Right ventricle myocardium inferior (tissue), 1 donor: ENCODE measurements at places on chromosomes 2 and 18. TPM values are rescaled to one million over a fixed set of nuclear protein-coding genes. Genes with fewer than 3 reads are reported as not detected.
A peak's percentile ranks its signal among the peaks of the same experiment; 100 is the strongest.

ECEL1 gene
- not detected for total RNA-seq

PTPRN gene
- total RNA-seq: not detected

LOXL3 gene
- 4.8 TPM for total RNA-seq

DYNAP gene
- total RNA-seq: not detected

ST6GAL2 gene
- total RNA-seq: 0.38 TPM

CAPN14 gene
- total RNA-seq: 0.35 TPM

FAM161A gene
- total RNA-seq: 0.60 TPM

TTC32 gene
- total RNA-seq: 2.7 TPM

DBI gene
- total RNA-seq: 299 TPM

GPR148 gene
- total RNA-seq: not detected

DNA sequence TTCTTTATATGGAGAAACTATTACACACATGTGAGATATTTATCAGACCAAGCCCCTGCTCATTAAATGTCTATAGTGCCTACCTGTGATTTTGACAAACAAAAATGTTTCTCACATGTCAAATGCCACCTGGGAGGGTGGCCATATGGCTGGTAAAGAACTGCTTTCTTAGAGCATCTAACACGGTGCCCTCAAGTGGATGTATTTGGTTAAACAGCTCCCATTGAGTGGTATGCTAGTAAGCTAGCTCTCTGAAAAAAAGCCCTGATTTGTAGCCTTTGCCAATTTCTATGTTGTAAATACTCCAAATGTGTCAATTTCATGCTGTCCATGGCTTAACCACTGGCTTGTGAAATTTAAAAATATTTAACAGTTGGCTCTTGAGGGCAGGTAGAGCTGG lies 94.6 kb downstream of the PMAIP1 start:
- DNase-seq: no peak

- DNase-seq: no peak
Observed at GRCh38 chr18:60113396-60113795, 213.6 kb downstream of the PMAIP1 start.

GRCh38 chr2:53670331-53670730 lies 97.3 kb upstream of the CHAC2 start:
- no peak for DNase-seq

DNA sequence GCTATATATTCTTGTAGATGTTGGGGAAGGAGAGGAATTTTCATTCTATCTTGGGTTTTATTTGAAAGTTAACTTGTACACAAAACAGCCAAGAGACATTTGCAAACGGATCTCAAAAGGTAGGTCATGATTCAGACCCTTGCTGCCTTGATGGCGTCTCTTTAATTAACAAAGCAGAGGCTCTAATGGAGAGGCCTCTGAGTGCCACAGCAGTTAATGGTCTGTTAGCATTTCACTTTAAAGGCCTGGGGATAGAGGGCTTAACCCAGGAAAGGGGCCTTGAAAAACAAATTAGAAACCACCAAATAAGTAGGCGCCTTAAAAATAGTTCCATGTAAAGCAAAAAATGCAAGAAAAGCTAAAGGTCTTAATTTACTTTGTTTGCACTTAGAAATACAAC lies 836.9 kb upstream of the CELF4 start:
- no peak for DNase-seq

- DNase-seq: no peak
Observed at GRCh38 chr2:134792186-134792585, 46.2 kb upstream of the ACMSD start.

GRCh38 chr2:219119422-219120043 lies 41.1 kb downstream of the NHEJ1 start:
- DNase-seq: peak; percentile 72

DNA sequence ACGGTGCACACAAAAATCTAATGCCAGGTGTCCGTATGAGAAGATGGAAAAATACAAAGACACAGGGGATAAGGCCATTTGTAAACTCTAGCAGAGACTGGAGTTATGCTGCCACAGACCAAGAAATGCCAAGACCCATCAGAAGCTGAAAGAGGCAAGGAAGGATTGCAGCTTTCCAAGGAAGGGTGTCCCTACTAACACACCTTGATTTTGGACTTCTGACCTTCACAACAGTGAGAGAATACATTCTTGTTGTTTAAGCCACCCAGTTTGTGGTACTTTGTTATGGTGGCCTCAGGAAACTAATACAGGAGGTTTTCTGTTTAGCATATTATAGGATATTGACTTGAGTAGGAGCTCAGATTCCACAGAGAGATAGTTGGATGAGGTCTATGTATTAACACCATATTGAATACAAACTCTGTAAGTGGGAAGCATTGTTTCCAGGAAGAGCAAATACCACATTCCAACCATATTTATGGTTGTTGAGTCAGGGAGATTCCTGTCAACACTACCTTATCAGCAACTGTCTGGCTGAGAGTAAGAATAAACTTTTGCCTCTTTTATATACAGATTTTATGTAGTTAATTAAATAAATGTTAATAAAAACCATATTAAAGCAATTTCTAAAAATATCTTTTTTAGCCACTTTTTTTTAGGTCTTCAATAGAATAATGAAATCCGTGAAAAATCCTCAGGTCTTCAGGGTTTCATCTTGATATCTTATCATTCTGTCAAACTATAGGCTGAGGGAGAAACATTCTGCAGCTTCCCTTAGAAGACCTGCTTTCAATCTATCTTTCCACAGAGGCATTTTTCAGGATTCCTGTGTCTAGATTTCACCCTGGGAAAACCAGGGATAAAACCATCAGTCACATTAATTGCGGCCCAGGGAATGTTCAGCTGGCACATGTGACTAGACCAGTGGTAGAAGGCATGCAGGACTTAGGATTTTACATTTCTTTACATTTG lies 35.4 kb upstream of the HNMT start:
- DNase-seq: no peak

- no peak for DNase-seq
Observed at GRCh38 chr2:100812116-100812515, 7.8 kb upstream of the NPAS2 start.

GRCh38 chr2:240961910-240962299 lies 36.5 kb upstream of the SNED1 start:
- no peak for DNase-seq

GRCh38 chr2:30947686-30948085 lies 140.4 kb upstream of the CAPN13 start:
- no peak for DNase-seq

DNA sequence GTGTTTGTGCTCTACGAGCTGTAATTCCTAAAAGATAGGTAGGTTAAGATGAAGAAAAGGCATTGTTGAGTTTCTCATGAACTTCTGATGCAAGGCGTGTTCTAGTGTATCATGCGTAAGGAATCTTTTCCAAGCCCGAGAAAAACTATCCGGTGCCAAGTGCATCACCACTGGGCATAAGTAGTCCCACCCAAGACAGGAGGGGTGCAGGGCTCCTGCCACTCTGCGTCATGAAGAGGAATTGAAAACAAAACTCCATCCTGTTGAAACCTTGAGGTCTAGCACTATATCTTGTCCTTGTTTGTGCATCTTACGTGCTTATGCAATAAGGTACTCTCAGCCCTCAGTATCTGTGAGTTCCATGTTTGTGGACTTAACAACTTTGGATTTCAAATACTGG lies 45.7 kb downstream of the RAB31 start:
- DNase-seq: peak; percentile 62

DNA sequence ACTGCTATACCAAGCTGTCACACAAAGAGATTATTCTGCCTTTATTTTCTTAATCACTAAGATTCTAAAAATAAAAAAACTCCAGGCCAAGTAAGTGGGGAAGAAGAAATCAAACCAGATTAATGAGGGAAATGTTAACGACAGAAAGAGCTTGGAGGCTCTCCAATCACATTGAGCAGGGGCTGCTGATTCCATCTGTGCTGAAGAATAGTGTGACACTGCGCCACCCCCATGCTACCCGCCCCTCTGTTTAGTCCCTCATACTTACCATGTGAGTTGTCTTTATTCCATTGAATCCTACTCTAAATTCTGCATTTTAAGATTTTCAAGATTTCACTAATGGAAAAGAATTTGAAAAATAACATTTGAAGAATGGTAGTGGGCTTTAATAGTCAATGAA lies 998.0 kb upstream of the CDH2 start:
- no peak for DNase-seq

DNA sequence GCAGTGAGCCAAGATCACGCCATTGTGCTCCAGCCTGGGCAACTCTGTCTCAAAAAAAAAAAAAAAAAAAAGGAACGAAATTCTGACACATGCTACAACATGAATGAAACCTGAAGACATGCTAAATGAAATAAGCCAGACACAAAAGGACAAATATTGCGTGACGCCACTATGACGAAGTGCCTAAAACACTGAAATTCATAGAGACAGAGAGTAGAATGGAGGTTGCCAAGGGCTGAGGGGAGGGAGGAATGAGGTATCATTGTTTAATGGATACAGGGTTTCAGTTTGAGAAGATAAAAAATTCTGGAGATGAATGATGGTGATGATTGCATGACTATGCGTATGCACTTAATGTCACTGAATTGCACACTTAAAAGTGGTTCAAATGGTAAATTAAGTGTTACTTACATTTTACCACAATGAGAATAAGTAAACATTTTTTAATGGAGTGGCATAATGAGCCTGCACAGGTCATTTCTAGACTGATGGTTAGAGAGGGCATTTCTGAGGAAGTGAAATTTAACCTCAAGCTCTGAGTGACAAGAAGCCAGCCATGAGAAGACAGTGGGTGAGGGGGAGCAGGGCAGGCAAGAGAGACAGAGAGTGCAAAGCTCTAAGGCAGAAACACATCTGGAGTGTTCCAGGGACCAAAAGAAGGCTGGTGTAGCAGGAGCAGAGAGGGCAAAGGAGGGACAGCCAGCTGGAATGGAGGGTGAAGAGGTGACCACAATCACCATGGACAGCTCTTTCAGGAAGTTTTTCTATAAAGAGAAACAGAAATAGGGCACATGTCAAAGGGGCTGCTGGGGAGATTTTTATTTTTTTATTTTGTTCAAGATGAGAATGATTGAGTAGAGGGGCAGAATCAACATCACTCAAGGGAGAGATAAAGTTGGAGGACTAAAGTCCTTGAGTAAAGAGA lies 20.6 kb upstream of the EXOC6B start:
- no peak for DNase-seq

DNA sequence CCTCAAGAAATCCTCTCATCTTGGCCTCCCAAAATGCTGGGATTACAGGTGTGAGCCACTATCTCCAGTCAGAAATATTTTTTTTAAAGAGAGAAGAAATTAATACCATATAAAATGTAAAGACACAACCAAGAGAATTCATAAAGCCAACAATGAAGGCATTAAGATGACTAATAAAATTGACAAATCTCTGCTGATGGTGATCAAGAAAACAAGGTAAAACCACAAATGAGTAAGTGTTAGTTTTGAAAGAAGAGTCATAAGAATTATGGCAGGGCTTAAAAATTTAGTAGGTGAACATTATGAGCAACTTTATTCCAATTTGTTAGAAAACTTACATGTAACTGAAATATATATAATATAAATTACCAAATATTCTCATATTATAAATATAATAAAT lies 752.8 kb upstream of the CELF4 start:
- DNase-seq: no peak

GRCh38 chr18:10660179-10660884 lies 134.5 kb downstream of the NAPG start:
- DNase-seq: peak; percentile 63

- no peak for DNase-seq
Observed at GRCh38 chr2:15776629-15776919, 163.8 kb upstream of the MYCN start.

DNA sequence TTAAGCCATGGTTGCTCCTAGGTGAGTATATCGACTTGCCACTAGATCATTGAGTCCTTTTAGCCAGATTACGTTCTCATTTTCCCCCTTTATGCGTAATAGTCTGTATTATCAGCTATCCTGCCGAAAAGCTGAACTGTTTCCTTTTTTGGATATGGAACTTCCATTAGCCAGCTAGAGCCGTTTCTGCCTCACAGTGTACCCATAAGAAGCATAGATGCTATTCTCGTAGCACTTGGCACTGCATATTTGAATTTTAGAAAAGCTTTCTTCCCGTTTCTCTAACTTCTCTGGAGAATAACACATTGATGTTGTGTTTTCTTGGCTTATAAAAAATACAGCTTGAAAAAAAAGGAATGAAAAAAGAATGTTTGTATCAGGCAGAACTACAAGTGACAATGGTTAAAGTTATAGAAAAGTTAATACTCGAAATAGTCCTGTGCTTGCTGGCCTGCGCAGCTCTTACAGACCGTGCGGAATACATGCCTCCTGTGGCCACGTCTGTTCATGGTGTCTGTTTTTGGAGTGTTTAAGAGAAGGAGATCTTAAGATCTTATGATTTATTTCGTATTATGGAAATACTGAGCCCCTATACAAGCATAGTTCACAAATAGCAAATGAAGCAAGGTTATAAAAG lies 710 bp downstream of the DUSP19 start:
- no peak for DNase-seq

DNA sequence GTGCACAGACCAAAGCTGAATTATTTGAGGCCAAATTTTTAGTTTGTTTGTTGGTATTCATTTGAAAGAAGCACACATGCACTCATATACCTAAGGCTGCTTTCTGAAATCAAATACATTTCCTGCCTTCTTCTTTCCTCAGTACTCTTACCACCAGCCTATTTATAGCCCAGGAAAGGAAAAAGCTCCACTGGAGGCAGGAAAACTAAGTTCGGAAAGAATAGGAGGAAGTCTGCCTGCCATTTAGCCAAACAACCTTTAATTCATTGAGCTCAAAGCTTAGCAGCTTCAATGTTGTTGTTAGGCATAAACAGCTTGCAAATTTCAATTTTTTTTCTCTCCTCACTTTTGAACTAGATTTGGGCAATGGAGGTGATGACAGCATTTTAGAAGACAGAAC lies 40.4 kb upstream of the RASGRP3 start:
- DNase-seq: no peak

GRCh38 chr2:2590141-2590540 lies 259.1 kb upstream of the MYT1L start:
- no peak for DNase-seq

GRCh38 chr2:46985512-46985911 lies 69.9 kb upstream of the MCFD2 start:
- DNase-seq: no peak
